ENCODE measurements at places on chromosomes 1 and 21. TPM values are rescaled to one million over a fixed set of nuclear protein-coding genes. Genes with fewer than 3 reads are reported as not detected.

Gene FYB2
- 3.0 TPM for total RNA-seq

Gene GBP1
- total RNA-seq: 12.9 TPM

Gene NPR1
- 16.4 TPM for total RNA-seq

Gene TMEM269
- total RNA-seq: not detected

Gene COL6A1
- 663 TPM for total RNA-seq

Gene TRIM45
- 2.5 TPM for total RNA-seq

Gene MAP1LC3C
- 4.1 TPM for total RNA-seq

Gene LEFTY1
- 199 TPM for total RNA-seq

Gene PBX1
- total RNA-seq: 182 TPM

Gene DMRTA2
- total RNA-seq: not detected

Gene ACTL8
- total RNA-seq: not detected

Gene TPM3
- 412 TPM for total RNA-seq

Gene SLC2A1
- 36.0 TPM for total RNA-seq

Gene PARS2
- total RNA-seq: 8.7 TPM

Gene PLA2G4A
- 6.9 TPM for total RNA-seq

Gene LCE1A
- total RNA-seq: not detected

Gene LEPR
- 7.5 TPM for total RNA-seq

Gene RGSL1
- total RNA-seq: not detected

Gene MIS18A
- 16.3 TPM for total RNA-seq

Gene CFHR2
- not detected for total RNA-seq
